ENCODE measurements at places on chromosomes 13 and 19. TPM values are rescaled to one million over a fixed set of nuclear protein-coding genes. Genes with fewer than 3 reads are reported as not detected.

The EDNRB gene
- total RNA-seq = 26.5 TPM

The FUT1 gene
- total RNA-seq = 0.82 TPM

The TNFRSF19 gene
- total RNA-seq = 10.2 TPM

The PINLYP gene
- 6.9 TPM for total RNA-seq

The CLIP3 gene
- total RNA-seq = 24.9 TPM

The ZNF30 gene
- total RNA-seq = 8.2 TPM

The HSH2D gene
- total RNA-seq = under 0.01 TPM

The CDC42EP5 gene
- 4.1 TPM for total RNA-seq

The LRRC8E gene
- not detected for total RNA-seq

The PRR12 gene
- 5.7 TPM for total RNA-seq

The TSKS gene
- total RNA-seq = not detected

The ZSCAN4 gene
- not detected for total RNA-seq

The IRGC gene
- not detected for total RNA-seq

The CALR gene
- total RNA-seq = 298 TPM

The C19orf73 gene
- total RNA-seq = 1.2 TPM

The HNRNPA1L2 gene
- 9.4 TPM for total RNA-seq

The FAM83E gene
- total RNA-seq = 0.41 TPM

The ANGPTL8 gene
- not detected for total RNA-seq

The NMRK2 gene
- total RNA-seq = not detected

The VSTM1 gene
- total RNA-seq = not detected

The CGB5 gene
- not detected for total RNA-seq

The KLK8 gene
- total RNA-seq = not detected

The CCDC194 gene
- not detected for total RNA-seq

The FFAR3 gene
- not detected for total RNA-seq

The HSPB6 gene
- under 0.01 TPM for total RNA-seq

The CLEC4G gene
- 0.82 TPM for total RNA-seq

The PROSER3 gene
- 3.3 TPM for total RNA-seq

The ZDHHC20 gene
- total RNA-seq = 121 TPM

The NLRP9 gene
- not detected for total RNA-seq

The ZNF135 gene
- total RNA-seq = 11.8 TPM

The SIGLEC11 gene
- total RNA-seq = under 0.01 TPM

The APLP1 gene
- total RNA-seq = 214 TPM

The ZNF20 gene
- total RNA-seq = 6.1 TPM

The DHDH gene
- not detected for total RNA-seq

The PPM1N gene
- 0.82 TPM for total RNA-seq

The MTUS2 gene
- 7.3 TPM for total RNA-seq

The SAMD1 gene
- total RNA-seq = 43.2 TPM

The TEX29 gene
- total RNA-seq = not detected

The COX7A1 gene
- total RNA-seq = 1.6 TPM

The SHD gene
- 2.0 TPM for total RNA-seq

The ZNF888 gene
- total RNA-seq = 3.3 TPM
